Upper lobe of left lung (tissue), 6 donors: ENCODE measurements at places on chromosomes 2 and 18.

DNA sequence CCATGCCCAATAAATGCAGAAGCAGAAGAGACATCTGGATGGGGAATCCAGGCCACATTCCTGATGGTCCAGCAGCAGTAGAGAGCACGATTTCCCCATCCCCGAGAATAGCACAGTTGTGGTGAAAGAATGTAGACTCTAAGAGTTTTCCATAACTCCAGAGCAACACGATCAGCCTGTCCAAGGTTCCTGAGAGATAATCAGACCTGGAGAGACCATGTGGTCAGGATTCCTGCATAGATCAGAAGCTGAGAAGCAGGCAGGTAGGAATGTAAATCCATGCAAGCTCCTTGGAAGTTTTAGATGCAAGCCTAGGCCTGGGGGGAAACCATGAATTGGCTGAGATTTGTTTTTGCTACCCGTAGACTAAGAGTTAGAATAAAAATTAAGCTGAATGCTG lies 34.2 kb upstream of the PTPRM start:
- no peak for DNase-seq

DNA sequence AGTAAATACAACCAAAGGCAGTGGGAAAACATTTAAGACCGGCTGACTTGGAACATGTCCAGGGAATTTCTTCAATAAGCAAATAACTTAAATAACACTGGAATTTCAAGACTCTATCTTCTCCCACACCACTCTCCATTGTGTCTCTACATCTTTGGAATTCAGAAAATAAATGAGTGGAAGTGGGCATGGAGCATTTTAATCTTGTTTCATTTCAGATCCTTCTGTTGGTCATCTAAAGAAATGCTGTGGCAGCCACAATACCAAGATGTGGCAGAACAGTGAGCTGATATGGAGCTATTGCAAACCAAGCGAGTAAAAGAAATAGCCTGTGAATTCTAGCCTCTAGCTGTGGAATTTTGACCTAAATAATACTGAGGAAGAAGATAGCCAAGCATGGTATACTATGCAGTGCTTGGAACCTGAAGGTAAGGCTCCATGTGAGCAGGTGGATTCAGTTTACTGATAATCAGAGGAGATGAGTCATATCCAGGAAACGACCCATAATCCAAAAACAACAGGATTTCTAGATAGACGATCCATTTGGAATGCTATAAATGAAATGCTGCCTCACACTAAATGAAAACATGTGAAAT lies 157.1 kb upstream of the SCN7A start:
- no peak for DNase-seq

DNA sequence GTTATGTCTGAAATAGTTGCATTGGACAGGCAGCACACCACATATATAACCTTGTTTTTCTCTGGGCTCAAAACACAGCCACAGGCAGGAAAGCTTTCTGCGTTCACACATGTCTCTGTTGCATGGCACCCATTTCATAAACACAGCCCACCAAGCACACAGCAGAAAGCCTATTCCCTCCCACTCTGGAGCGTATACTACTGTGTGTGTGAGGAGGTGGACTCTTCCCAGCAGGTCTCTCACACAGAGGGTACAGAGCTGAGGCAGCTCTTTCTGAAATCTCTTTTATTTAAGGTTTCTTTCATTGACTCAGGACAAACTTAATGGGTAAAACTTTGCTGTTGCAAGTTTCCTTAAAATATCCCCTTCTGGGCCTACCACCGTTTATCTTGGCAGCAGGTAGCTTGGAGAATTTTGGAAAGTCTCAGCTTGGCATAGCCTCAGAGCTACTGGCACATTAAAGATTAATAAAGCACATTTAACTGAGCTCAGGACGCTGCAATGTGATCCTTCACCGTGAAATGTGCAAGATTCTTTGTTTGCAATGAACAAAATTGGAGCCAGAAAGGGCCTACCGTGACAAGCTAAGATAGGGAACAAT lies 105.1 kb upstream of the NCKAP5 start:
- no peak for DNase-seq

DNA sequence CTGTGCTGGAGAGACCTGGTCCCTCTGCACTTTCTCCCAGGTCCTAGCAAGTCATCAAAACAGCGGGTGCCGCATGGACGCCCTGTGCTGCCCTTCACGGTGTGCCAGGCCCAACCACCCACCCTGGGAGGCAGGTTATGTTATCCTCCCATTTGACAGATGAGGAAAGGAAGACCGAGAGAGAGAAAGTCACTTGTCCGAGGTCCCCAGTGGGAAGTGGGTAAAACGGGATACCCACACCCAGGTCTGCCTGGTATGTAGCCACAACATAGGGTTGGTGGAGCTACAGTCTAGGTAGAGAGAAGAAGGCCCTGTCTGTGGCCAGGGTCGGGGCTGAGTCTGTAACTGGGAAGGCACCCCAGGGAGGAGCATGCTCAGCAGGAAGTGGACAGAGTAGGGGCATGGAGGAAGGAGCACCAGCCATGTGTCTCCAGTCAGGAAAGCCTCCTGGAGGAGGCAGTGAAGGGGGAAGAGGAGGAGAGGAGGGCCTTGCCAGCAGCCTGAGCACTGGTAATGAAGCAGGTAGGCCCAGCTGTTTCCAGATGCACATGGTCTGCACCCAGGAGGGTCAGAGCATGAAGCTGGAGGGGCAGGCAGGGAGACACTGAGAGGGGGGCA lies 98.4 kb downstream of the ZFP36L2 start:
- DNase-seq: peak; percentile 69

GRCh38 chr2:1970341-1970740 lies 226.0 kb upstream of the PXDN start:
- no peak for DNase-seq

- no peak for DNase-seq
Observed at GRCh38 chr2:1929962-1930361, 185.6 kb upstream of the PXDN start.
